ENCODE measurements at places on chromosomes 4 and X.

GRCh38 chrX:97109730-97110129, 226.0 kb downstream of the RPA4 start:
- no peak for DNase-seq

DNA sequence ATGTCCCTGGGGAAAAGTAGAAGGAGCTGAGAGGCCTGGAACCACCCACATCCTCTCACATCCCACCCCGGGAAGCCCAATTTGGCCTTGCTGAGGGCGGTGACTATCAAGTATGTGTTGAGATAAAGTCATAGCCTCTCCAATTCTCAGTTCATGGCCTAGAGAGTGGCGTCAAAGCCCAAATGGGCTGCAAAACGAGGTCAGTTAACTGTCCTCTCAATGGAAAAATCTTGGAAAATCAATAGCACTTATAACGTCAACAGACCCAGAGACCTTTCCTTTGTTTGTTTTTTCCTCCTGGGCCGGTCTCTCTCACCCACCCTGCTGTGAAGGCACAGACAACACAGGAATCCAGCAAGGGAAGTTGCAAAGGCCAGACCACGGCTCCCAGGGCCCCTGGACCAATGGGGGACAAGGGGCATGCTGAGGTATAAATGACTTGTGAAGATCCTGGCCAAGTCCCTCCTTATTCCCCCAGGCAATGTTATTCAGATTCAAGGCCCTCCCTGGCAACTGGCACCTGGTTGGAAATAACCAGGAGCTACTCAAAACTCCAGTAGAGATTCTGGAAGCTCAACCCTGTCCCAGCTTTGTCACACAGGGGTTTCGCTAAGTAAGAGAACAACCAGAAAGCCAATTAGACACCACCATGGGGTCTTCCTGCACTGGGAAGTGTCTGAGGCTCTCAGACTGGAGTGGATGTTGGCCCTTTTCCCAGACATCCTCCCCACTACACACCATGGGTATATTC, 38.6 kb downstream of the TSC22D3 start:
- no peak for DNase-seq

DNA sequence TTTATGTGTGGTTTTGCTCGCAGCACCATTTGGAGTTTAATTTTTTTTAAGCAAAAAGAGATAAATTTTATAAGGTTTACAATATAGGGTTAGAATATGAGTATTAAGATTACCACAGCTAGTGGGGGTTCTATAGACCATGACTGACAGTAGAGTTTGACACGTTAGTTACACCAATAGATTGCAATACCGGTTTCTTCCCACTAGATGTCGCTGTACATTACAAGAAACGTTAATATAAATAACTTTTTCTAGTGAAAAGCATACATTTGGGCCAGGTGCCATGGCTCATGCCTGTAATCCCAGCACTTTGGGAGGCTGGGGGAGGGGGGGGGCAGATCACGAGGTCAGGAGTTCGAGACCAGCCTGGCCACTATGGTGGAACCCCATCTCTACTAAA, 433.6 kb downstream of the MAGEB5 start:
- no peak for DNase-seq

DNA sequence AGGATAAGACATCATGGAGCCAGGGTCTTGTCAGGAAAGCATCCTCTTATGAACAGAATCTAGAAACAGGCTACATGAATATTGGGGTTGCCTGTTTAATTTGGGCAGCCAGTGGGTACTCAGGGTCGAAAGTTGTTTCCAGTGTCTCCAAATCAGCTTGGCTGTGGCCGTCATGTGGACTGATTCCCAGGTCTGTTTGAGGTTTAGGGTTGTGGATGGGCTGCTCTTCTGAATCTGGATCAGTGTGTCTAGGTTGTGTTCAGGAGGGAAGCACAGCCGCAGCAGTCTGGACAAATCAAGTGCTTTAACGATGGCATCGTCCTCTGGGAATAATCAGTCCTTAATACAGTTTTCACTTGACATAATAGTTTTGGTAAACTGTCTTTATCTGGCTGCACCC, 94.3 kb downstream of the GATB start:
- DNase-seq: no peak

DNA sequence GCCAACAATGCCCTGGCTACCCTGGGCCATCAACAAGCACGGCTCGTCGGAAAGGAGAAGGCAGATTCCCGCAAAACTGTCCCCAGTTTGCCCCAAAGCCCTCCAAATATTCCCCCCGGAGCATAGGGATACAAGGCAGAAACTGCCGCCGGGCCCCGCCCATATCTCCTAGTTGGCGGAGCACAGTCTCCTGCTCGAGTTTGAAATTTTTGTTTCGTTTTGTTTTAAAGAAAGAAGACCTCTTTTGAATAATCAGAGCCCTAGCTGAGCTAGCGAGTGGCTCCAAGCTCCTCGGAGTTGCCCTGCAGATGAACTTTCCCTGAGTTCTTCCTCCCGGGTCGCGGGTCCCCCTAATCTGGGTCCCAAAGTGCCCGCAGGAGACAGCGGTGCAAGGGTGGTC, 138.1 kb upstream of the ZIC3 start:
- DNase-seq: no peak

DNA sequence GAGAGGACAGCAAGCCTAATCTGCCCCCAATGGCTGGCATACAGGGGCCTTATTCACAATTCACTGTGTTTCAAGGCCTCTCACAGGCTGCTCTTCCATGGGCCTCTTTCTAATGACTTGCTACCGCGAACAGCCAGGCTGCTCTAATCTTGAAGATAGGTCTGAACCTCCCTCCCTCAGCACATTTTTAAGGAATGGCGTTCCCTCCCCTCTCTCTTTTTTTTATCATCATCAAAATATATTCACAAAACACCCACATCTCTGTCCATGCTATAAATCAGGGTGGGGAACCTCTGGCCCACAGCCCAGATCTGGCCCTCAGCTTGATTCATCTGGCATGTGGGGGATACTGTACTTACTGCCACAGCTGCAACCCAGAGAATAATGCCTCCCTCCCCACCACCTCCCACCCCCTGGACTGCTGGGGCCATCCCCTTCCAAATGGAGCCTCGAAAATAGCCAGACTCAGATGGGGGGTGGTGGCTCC, 76.2 kb upstream of the PLAC1 start:
- no peak for DNase-seq

DNA sequence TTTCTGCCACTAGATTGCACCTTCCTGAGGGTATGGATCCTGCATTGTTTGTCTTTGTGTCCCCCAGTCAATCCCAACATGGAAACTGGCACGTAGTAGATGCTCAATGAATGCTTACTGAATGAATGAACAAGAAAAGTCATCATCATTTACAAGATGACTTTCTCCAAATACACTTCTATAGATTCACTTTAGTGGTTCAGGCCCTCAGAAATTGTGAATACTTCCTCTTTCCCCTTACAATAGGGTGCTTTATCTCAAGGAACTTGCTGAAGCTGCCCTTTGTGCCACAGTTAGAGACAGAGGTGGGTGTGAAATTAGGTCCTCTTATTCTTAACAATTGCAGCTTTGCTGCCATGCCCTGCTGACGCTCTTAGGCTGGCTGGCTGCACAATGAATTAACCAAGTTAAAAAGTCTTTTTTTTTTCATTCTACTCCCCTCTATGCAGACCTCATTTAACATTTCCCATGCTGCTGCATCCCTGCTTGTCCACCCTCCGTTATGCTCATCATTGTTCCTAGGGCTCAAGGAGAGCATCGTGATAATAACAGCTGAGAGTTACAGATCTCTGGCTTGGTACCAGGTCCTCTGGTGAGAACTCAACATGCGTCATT, 108.0 kb upstream of the ZNF518B start:
- DNase-seq: no peak

DNA sequence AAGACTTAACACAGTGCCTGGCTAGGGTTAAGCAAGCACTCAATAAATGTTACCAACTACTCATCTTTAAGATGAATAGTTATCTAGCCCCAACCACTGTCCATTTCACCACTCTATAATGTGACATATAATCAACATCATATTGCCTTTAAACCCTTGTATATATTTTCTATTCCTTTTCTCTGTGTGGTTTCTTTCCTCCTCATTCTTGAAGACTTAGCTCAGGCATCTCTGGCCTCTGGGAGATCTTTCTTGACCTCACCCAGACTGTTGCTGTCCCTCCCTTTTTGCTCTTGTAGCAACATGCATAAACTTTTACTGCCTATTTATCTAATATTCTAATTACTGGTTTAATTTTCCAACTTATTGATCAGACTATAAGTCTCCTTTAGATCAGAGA, 249.9 kb upstream of the MAB21L2 start:
- no peak for DNase-seq

GRCh38 chr4:77921701-77922100, 59.1 kb downstream of the MRPL1 start:
- DNase-seq: no peak

DNA sequence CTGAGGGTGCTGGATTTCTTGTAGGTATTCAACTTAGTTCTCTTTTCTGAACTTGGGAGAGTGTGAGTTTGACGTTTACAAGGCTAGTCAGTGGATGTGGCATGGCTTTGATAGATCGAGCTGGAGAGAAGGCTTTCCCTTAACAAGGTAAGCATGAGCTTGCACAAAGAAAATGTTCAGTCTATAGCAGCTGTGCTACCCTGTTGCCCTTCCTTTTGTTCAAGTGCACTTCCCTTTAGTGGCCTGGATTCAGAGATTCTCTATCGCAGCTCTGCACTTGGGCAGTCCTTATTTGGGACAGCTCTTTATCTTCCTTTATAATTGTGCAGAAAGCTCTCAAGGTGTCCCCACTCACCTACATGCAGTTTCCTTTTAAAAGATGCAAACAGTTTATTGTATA, 198.0 kb downstream of the ARHGAP24 start:
- no peak for DNase-seq

GRCh38 chrX:38435130-38435529, 82.7 kb downstream of the OTC start:
- no peak for DNase-seq

- no peak for DNase-seq
These were observed 53.9 kb downstream of the FAT1 start for GRCh38 chr4:186669735-186670134.

DNA sequence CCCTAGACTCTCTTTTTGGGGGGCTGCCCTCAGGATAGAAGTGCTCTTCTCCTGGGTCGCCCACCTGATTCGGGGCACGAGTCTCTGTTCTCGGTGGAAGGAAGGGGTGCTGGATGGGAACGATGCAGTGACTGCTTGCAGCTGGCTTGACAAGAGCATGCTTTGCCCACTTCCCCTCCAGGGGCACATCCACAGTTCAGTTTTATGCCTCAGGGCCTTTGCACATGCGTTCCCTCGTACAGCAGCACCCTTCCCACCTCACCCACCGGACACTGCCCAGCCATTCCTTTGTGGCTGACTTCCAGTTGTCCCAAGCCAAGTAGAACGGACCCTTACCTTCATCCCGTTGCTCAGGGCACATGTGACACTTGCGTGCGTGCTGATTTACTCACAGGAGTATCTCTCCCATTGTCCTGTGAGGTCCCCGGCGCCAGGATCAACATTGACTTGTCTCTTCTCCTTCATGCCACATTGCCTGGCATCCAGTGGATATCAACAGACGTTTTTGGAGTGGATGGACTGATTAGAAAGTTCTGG, 60.0 kb downstream of the C4orf50 start:
- DNase-seq: no peak

DNA sequence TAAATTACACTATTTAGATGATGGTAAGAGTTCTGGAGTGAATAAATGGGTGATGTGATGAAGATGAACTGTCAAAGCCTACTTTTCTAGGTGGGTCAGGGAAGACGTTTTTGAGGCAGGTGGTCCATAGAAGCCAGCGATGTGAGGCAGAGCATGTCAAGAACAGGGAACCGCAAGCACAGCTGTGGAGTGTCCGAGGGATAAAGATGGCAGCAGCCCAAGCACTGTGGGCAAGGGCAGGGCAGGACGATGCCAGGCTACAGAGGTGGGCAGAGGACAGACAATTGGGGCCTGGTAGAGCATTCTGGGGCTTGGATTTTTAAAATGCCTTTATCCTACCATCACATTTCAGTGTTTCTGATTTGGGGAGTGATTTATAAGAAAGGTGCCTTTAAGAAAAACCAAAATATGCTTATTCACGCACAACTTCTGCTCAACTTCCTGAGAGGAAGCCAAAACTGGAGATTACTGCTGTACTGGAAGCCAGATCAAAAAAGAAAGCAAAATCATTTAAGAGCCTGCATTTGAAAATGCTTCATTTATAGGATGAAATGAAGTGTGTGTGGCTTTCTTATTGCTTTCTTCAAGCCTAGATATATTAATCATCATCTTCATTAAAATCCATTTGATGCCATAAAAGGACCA, 119.0 kb upstream of the WDR17 start:
- no peak for DNase-seq

DNA sequence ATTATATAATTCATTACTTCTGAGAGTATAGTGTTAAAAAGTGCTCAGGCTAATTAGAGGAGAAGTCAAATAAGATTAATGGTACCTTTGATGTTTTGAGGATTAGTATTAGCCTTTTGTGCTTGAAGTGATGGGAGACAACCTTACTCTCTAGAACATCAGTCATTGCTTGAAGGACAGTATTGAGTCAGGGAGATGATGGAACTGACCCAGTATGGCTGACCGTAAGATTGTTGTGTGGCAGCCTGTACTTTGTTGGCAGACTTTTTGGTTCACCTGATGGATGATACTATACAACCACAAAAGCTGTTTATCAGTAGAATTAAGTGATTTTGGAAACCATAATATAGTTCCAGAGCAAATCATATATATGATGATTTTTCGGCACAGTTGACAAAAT, 9.9 kb downstream of the OGT start:
- DNase-seq: no peak

GRCh38 chr4:183602557-183603027, 56.4 kb downstream of the RWDD4 start:
- DNase-seq: no peak

DNA sequence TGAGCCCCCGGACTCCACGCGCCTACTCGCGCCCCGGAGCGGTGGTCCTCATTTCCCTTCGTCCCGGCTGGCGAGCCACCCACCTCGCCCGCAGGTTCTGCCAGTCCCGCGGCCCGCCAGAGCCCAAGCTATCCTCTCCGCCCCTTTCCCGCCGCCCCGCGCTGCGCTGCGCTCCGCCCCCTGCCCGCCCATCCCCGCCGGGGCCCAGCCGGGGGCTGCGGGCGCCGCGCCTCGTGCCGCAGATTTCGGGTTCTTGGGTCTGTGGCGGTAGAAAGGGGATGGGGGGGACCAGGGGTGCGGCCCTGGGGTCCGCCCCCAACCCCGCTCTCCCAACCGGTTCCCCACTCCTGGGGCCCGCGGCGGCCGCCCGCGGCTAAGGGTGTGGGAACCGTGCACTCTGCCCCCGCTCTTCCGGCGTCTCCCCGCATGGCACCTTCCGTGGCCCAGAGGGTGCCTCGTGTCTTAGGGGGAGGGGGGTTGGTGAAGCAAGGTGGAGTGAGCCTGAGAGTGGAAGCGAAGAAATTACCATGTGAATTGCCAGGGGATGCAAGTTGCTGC, 650.8 kb upstream of the DIPK2B start:
- no peak for DNase-seq

DNA sequence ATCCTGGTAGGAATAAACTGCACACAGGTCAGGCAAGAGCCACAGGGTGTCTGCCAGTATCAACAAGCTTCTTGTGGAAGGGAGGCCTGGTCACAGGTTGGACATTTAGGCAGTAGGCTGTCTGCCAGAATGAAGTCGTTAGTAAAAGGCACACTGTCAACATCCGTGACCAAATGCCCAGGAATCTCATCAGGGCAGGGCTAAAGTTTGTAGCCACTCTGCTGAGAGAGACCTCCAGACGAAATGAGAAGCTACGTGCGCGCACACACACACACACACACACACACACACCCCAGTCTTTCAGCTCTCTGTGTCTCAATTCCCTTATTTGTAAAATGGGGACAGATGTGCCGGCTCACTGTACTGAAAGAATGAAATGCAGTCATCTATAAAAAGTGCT, 408.7 kb upstream of the ZFP42 start:
- no peak for DNase-seq

All from stimulated activated CD8-positive, alpha-beta memory T cell treated with anti-CD3 and anti-CD28 coated beads, Interleukin-4, amount 100 ng/mL, for 1 hour (primary cell).